ENCODE measurements at places on chromosomes 12 and 14.

DNA sequence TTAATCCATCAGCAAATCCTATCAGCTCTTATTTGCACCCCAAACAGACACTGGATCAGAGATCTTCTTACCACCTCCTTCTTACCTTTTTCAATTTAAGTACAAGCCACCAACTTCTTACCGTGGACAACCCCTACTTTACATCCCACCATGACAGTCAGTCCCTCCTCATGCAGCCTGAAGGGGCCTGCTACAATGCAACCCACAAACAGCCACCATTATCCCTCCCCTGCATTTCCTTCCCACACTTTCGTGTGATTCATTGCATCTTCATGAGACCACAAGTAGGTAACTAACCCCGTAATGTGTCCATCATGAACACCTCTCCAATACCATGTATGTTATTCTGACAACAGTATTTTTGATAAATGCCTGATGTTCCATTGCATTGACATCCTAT lies 108.6 kb downstream of the BCL11B start:
- DNase-seq = no peak

- DNase-seq = no peak
Observed at GRCh38 chr14:90999299-90999698, 61.1 kb downstream of the RPS6KA5 start.

DNA sequence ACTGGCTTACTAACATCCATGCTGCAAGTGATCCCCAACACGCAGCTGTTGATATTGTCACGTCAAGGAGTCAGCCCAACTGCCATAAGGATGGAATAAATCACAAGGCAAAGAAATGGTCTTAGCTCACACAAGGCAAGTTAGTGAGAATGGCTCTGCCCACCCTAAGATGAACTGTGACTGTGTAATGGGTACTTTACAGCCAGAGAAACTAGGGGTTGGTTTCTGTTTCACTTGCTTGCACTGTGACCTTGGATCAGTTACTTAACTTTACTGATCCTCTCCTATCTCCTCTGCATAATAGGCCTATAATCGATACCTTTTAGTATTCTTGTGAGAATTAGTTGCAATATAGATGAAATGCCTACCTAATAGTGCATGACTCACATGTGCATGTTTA lies 52.2 kb upstream of the ANO2 start:
- no peak for DNase-seq

- DNase-seq = no peak
Observed at GRCh38 chr14:75537071-75537470, 14.8 kb downstream of the BATF start.

DNA sequence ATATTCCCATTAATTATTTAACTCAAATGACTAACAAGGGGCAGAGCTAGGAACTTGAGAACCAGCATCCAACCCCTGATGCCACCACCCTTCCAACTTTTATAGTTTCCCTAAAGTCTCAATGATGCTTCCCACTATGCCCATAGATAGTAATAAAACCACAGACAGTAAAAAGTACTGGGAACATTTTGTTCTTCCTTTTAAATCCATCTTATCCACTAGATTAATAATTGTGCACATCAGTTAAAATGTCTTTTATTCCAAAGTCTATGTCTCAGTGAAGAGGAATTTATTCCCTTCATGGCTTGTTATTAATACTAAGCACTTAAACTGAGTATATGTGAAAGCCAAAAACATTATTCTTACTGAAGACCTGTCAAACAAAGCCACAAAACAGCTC lies 45.8 kb downstream of the SINHCAF start:
- DNase-seq = no peak

DNA sequence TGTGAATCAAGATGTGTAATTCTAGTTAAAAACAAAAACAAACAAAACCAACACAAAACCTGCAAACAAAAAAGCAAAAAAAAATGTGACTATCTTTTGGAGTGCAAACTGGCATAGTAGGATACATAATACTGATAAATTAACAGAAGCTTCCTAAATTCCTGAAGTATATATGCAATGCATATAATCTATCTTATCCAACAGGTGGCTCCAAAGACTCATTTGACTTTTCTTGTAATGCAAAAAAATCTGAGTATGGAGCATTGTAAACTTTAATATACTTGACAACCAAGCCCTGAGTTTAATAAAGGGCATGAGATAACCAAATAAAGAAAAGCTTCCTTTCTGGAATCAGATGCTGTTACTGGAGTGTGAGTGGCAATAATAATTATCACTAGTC lies 1003.6 kb downstream of the FSCB start:
- no peak for DNase-seq

DNA sequence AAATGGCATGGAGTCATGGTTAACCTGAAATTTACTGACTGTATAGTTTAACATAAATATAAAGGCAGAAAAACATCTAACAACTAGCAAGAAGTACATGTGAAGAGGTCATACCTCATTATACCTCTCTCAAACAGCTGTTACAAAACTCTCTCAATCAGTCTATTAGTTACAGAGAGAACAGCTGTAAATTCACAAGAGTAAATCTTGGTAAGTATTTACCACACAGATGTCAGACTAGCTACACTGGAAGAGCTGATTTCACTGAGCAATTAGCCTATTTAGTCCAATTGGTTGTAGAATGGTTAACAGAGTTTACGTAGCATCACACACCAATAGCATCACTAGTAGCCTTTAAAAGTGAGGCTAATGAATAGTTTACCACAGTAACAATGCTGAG lies 463.4 kb upstream of the USP15 start:
- DNase-seq = no peak

- DNase-seq = no peak
Observed at GRCh38 chr12:113776536-113776935, 189.6 kb downstream of the RBM19 start.

GRCh38 chr12:56188778-56189098 lies 545 bp downstream of the SMARCC2 start:
- no peak for DNase-seq

DNA sequence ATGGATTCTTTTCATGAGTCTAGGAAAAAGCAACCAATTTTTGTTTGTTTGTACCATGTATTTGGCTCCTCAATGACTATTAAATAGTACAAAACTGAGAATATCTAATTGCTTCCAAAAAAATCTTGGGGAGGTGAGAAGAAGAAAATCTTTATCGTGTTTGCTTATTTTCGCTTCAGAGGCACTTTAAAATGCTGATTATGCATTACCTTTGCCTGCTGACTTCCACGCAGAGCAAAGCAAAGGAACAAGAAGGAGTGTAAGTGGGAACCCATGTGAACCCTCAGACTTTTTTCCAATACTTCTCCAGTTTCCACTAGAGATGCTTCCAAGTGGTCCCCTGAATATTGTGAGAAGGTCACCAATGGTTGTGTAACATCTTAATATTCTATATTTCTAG lies 43.2 kb upstream of the STRN3 start:
- DNase-seq = no peak

DNA sequence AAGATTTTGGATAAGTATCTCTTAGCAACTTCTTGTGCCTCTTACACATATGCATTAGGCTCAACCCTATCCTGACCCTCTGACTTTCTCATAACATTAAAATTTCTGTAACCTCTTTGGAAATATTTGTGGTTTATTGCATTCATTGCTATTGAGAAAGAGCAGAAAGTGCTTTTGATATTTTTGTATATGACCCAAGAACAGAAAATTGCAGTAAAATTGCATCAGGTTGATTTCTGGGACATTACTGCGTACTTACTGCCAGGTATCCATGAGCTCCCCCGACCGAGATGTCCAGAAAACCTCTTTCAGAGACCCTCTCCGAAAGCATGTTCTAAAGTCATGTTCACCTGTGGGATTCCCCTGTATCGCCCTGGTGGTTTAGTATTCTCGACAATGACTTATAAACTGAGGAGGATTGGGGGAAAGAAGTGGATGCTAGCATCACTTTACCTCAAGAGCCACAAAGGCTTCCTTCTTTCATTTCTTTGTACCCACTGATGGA lies 14.5 kb upstream of the IL22 start:
- DNase-seq = no peak

DNA sequence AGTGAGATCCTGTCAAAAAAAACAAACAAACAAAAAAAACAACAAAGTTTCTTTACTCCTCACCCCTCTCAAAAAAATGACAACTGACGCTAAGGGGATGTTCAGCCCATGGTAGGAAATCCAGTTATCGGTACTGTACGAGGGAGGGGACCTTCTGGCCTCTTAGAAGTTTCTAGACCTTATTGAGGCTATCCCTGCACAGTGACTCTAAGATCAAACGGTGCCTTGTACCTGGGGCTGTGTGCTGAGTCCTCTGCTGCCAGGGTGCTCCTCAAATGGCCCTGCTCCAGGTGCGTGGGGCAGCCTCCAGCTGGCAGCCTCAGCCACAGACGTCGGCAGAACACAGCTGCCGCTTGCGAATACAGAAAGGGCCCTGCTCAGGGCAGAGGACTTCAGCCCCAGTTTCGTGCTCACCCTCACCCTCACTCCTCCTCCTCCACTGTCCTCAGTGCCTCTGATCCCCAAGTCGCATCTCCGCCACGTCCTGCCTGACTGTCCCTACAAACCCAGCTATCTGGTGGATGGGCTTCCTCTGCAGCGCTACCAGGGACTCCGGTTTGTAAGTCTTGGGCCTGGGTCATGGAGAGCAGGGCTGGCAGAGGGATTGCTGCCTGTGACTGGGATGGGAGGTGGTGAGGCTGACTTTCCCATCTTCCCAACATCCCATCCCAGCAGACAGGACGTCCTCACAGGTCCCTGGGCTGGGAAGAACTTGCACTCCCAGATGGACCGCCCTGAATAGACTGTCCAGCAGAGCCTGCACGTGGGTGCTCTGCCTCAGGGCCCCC lies 90.9 kb downstream of the B4GALNT3 start:
- no peak for DNase-seq

GRCh38 chr14:94115058-94115591 lies 4.6 kb downstream of the IFI27 start:
- DNase-seq = no peak

- DNase-seq = no peak
Observed at GRCh38 chr12:117101953-117102799, 3.0 kb upstream of the TESC start.

DNA sequence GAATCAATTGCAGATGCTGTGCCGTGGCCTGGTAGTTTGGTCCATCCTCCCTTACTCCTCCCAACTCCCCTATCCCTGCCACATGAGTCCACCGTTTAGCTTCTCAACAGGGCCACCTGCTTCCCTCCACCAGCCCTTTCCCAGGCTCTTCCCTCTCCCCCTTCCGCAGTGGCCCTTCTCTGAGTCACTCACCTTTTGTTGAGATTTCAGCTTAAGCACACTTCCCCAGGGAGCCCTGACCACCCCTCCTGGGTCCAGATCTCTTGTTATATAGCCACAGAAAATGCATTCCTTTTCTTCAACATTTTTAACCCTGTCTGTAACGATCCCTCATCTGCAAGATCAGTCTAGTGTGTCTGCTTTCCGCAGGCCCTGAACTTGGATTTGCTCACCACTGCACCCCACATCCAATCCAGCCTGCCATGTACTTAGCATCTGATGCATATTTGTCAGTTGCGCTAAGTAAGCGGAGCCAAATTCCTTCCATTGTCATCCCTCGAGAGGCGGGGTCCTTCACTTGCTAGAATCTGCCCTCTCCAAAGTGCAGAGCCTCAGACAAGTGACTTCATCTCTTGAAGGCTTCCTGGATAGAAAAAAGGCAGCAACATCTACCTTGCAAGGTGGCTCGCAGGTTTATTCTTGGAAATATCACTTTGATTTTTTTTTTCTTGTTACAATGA lies 41.1 kb downstream of the TMEM63C start:
- DNase-seq = no peak

GRCh38 chr14:94407906-94408305 lies 19.5 kb upstream of the SERPINA1 start:
- DNase-seq = no peak
